ENCODE measurements at places on chromosomes 5 and 9. TPM values are rescaled to one million over a fixed set of nuclear protein-coding genes. Genes with fewer than 3 reads are reported as not detected.

The SPARC gene
- total RNA-seq, result 797 TPM

The GTF2H2 gene
- 29.8 TPM for total RNA-seq

The TMEM171 gene
- 65.9 TPM for total RNA-seq

The CCNJL gene
- total RNA-seq, result 2.7 TPM

The PCDHB11 gene
- total RNA-seq, result 0.77 TPM

The C7 gene
- total RNA-seq, result not detected

The PCDHA13 gene
- total RNA-seq, result not detected

The C9 gene
- total RNA-seq, result not detected

The AIF1L gene
- total RNA-seq, result not detected

The ANP32B gene
- total RNA-seq, result 9.9 TPM

The SPINK13 gene
- total RNA-seq, result not detected

The PCDHB8 gene
- total RNA-seq, result 9.6 TPM

The SLCO6A1 gene
- total RNA-seq, result not detected

The WDR31 gene
- 0.51 TPM for total RNA-seq

The IFNK gene
- not detected for total RNA-seq

The NR2F1 gene
- 16.8 TPM for total RNA-seq
